ENCODE measurements at places on chromosomes 5 and 9. TPM values are rescaled to one million over a fixed set of nuclear protein-coding genes. Genes with fewer than 3 reads are reported as not detected.

DNA sequence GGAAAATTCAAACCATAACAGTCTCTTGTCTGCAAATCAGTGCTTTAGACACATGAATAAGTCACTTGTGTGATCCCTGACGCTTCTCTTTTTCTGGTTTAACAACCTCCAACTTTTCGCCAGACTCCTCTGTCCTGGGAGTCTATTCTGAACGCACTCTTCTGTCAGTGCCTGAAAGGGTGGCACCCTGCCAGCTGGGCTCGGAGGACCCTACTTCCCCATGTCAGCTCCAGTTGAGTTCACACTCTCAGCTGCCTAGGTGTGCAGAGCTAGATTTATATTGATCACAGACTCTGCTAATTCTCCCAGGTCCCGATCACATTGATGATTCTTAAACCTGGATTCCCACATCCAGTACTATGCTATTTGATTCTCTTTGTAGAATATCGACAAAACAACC, 649.1 kb downstream of the BNC2 start:
- peak; percentile 65 for DNase-seq

DNA sequence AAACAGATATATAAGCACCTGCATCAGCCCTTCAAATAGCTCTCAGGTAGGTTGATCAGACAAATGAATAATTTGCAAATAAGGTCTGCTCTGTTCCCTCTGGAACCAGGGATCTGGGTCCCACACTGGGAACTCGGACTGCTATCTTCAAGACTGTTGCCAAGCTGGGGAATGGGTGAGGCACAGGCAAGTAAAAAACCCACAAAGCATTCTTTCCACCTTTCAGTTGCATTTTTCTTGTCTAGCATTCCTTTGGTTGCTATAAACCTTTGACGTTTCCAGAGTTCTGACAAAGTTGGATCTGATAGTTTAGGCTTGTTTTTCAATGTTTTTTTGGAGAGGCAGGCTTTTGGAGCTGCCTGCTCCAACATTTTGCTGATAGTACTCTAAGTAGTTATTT, 20.1 kb downstream of the FBXL17 start:
- DNase-seq: no peak

GRCh38 chr9:116067566-116067965, 86.0 kb upstream of the PAPPA start:
- no peak for DNase-seq

The KYAT1 gene
- polyA plus RNA-seq: 4.5 TPM

GRCh38 chr5:16454686-16455085, 10.9 kb downstream of the ZNF622 start:
- DNase-seq: no peak

The ACSL6 gene
- polyA plus RNA-seq: 1.5 TPM

DNA sequence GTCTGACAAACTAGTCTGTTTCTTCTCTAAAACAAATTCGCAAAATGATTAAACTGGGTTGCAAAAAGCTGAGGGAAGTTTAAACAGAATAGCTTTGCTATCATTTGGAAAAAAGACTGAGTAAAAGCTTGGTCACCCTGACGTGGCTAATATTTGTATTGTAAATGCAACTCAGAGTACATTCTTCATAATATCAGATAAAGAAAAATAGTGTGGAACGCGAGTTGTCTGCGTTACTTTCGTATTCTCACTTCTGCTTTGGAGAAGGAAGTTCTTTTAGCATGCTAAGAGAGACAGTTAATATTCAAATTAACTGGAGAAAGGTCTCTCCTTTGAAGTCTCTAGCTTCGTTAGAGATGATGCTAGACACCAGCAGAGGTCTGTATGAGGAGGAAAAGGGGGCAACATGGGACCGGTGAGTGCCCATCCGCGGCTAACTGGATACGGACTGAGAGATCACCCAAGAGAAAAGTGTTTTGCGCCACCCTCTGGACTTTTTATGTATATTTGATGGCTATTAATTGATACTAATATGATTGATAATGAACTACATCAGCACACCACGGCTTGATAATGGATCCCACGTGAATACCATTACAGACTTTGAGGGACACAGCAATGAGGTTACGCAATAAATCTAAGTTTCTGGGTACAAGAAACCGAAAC, 2.9 kb upstream of the CNTRL start:
- DNase-seq: peak; percentile 54

DNA sequence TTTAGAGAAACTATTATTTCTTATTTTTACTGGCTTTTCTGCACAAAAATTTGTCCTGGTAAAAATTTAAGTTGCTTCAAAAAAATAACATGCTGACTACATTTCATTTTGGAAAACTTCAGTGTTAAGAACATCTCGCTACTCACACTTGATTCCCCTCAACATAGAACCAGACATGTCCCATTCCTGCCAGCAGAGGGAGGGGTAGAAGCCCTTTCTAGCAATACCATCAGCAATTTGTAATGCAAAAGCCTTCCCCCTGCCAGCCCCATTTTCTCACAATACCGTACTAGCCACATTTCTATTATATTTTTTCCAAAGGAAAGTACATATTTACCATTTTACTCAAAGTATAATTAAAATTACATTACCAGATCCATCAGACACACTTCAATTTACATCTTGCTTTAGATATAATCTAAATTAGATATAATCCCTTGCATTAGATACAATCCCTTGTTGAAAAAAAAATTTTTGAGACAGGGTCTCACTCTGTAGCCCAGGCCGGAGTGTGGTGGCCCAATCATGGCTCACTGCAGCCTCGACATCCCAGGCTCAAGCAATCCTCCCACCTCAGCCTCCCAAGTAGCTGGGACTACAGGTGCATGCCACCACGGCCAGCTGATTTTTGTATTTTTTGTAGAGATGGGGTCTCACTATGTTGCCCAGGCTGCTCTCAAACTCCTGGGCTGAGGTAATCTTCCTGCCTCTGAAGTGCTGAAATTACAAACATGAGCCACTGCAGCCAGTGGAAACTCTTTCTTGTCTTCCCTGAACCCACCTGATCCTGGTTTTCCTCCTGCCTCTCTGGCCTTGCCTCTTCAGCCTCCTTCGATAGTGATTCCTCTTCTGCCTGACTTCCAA, 39.6 kb upstream of the IDNK start:
- DNase-seq: peak; percentile 62

The DNAJB5 gene
- polyA plus RNA-seq: 74.0 TPM

DNA sequence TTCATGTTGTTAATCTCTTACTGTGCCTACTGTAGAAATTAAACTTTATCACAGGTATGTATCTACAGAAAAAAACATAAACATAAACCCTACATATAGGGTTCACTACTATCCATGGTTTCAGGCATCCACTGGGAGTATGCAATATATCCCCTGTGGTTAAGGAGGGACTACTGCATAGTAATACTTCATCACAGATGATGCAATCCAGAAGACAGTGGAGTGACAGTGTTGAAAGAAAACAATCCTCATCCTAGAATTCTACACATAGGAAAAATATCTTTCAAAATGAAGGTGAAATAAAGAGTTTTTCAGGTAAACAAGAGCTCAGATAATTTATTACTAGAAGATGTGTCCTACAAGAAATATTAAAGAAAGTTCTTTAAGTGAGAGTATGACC, 105.9 kb downstream of the HOMER1 start:
- DNase-seq: no peak

The ABLIM3 gene
- polyA plus RNA-seq: 82.8 TPM

The SLC6A3 gene
- 0.05 TPM for polyA plus RNA-seq

DNA sequence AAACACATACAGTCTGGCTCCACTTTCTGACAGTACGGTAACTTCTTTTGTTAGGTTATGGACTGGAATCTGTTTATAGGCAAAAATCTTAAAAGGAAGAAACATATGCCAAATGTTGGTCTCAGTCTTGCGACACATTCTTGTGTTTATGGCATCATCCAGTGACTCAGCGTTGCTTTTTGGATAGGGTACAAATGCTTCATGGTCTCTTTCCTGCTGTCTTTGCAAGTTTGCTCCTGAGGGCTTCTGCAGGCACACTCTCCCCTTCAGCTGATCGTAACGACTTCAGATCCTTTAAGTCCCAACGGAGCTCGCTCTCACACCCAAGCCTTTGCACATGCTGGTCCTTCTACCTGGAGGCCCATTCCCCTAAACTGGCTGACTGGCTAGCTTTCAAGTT, 23.6 kb upstream of the TNFSF8 start:
- no peak for DNase-seq

- no peak for DNase-seq
These were observed 17.8 kb downstream of the BOD1 start for GRCh38 chr5:173598686-173599085.

- no peak for DNase-seq
These were observed 48.9 kb upstream of the TDRD7 start for GRCh38 chr9:97362777-97363545.

DNA sequence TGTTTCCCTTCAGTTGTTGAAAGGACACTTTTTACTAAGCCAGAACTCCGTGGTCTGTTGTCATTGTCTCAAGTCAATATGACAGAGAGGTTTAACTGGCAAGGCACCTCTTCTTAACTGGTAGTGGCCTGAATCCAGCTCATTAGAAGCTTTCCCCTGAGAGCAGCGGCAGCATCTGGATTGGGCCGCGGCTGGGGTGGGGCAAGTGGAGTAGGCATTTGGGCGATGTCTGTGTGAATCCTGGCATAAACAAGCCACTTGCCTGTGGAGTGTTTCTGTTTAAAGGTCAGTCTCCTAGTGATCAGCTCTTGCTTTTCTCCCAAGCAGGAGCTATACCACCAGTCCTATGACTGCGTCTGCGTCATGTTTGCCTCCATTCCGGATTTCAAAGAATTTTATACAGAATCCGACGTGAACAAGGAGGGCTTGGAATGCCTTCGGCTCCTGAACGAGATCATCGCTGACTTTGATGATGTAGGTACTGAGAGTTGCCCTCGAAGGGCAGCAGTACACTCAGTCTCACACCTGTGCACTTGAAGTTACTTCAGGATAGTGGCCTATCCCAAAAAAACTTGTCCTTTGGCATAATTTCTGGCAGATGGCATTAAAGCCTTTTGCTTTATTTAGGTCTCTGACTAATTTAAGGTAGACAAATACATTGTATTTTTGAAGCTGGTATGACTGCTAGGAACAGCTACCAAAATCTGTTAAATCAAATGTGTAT, 48.9 kb downstream of the CFAP90 start:
- no peak for DNase-seq

- no peak for DNase-seq
These were observed 2.7 kb downstream of the KLF4 start for GRCh38 chr9:107486674-107487520.

- DNase-seq: peak; percentile 15
These were observed 49.1 kb upstream of the VDAC1 start for GRCh38 chr5:134053840-134054338.

The TRAPPC13 gene
- 17.0 TPM for polyA plus RNA-seq

GRCh38 chr9:8815931-8816330, 1016.4 kb upstream of the DMAC1 start:
- DNase-seq: no peak

DNA sequence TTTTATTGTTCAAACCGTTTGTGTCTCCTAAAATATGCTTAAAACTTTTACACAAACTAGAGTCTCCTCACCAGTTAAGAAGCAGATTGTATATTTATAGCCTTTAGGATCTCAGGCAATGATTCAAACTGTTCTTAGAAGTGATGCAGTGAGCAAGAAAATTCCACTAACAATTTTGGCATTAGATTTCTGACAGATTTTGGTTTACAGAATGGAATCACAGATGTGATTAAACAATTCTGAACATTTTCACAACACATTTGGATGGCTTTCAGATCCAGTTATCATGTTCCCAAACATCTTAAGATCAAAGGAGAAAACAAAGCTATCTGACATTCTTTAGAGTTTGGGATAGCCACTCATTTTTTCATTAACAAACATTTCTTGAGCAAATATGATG, 181.7 kb upstream of the RIOK2 start:
- peak; percentile 42 for DNase-seq

DNA sequence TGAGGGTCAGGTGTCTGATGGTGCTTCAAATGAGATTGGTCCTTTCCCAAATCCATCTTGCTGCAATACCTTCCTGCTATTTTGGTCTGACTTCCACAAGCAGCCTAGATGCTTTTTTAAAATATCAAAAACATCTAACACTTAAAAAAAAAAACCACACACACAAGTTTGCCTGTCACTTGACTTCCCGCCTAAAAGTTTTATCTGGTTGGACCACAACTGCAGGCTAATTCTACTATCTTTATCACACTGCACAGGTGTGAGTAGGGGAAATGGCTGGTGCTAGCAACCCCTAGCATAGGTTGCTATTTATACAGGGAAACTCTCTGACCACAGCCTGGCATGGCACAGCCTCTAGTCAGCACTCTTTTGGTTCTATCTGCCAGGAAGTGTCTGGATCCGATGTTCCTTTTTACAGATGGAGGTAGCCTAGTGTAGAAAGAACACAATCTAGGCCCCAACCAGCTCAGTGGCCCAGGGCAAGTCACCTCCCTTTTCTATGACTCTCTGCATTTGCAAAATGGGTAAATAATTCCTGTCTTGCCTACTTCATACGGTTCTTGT, at the start of gene HEMGN:
Gene HEMGN, minus strand, starts transcription at position 92 of the 564 bp plus-strand sequence. Its CDS starts 36 bp downstream, at position 56.
- no peak for DNase-seq

DNA sequence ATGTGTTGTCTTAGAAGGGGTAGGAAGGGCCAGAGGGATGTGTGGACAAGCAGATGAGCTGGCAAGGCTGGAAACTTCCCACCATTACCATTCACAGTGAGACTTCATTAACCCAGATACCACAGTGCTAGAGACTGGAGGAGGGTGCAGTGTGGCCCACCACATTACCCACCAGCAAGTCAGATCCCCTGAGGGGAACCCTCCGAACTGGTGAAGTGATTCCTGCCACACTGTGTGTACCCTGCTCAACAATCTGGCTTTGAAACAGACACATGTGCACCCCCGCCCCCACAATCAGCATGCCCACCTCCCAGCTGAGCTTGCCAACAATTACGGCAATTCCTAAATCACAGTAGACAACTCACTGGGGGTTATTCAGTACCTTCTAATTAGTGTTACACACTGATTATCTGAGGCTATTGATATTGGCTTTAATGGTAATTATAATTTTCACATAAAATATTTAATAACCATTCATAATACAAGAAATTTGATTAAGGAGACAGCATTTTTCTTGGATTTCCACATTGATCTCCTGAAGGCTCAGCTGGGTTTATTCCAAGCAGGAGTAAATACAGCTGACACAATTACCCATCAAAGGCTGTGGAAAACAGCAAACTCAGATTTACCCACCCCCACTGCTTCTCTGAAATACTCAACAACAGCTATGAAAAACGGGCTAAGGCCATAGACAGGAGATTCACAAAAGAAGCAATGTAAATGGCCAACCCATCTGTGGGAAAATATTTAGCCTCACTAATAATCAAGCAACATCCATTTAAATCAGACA, 169.3 kb upstream of the FSTL4 start:
- DNase-seq: no peak

- peak; percentile 91 for DNase-seq
These were observed 229.2 kb upstream of the MAP3K1 start for GRCh38 chr5:56585999-56586691.

The DMRT1 gene
- not detected for polyA plus RNA-seq

DNA sequence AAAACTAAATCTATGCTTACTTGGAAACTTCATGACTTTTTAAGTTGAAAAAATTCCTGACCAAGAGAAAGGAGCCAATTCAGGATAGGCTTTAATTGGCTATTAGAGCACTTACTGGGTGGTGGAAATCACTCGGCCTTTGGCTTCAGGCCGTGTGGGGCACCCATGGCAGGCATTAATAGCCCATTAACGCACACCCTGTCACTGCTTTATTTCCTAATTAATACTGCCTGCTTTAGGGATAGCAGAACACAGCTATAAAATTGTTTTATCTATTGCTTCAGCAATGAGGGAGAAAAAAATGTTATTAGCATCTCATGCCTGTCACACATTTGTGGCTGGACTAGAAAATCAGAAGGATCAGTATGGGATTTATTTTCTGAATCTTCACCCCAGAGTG, 58.1 kb downstream of the PSAT1 start:
- DNase-seq: no peak

The ADGRD2 gene
- polyA plus RNA-seq: not detected

- no peak for DNase-seq
These were observed 256.9 kb downstream of the DMAC1 start for GRCh38 chr9:7542693-7543092.

All from muscle of back (tissue), 13 donors.